ENCODE measurements at places on chromosomes 11 and 22. TPM values are rescaled to one million over a fixed set of nuclear protein-coding genes. Genes with fewer than 3 reads are reported as not detected.

Gene OR51T1
- total RNA-seq: not detected

Gene MYO7A
- total RNA-seq: 10.6 TPM

Gene PIWIL4
- 4.2 TPM for total RNA-seq

Gene MS4A8
- not detected for total RNA-seq

Gene CDC42BPG
- total RNA-seq: 3.0 TPM

Gene CTSW
- 1.1 TPM for total RNA-seq

Gene KRTAP5-8
- not detected for total RNA-seq

Gene GVQW3
- 3.8 TPM for total RNA-seq

DNA sequence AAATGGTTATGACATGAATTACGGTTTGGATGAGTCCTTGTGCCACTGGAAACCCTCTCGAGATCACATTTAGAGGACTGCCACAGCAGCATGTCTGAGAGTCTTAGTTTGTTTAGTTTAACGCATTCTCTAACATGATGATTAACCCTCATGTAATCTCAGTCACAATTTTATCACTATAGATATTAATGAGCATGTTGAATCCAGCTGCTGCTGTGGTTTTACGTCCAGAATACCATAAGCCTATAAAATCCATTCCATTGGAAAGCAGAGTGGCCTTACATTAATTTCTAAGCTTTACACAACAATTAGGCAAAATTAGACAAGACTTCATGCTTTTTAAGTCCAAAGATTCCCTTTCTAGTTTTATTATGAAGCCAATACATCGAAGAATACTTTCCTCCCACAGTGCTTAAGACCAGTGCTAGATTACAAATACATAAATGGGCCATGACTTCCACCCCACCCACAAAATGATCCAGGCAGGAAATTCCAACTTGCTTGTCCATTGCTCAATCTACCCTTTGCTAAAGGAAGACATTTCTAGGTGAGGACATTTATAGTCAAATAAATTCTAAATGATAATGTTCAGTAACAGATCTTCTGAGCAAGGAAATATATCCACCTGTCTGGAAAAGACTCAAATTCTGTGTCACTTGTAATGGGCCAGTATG, 3.5 kb upstream of the ELMOD1 start:
- no peak for DNase-seq

GRCh38 chr11:73186886-73187285, 31.2 kb upstream of the P2RY2 start:
- peak; percentile 7 for DNase-seq

- no peak for DNase-seq
Observed at GRCh38 chr11:105100981-105101630, 38.5 kb downstream of the CARD18 start.

GRCh38 chr11:109017489-109017888, 352.6 kb downstream of the DDX10 start:
- no peak for DNase-seq

- no peak for DNase-seq
Observed at GRCh38 chr11:22666325-22666687, at the start of gene GAS2. TSS of gene GAS2 (plus strand) at chr11:22666611. CDS start at chr11:22674870, 8,259 bp downstream.

GRCh38 chr22:29700206-29700899, 19.4 kb upstream of the CABP7 start:
- no peak for DNase-seq

DNA sequence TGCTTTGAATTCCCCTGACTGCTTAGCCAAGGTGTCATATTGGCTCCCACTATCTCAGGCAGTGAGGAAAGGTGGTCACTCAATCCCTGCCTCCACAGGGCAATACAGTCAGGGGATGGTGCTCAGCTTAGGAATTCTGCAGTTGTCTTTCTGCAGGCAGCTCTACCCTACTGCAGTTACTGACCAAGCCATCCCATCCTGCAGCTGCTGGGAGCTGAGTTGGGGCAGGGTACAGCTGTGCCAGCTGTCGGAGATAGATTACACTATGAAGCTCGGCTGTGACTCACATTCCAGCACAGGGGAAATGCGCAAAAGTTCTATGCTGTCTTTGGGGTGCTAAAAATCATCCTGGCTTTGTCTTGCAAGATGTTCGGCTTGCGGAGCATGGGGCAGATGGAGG, 4.4 kb upstream of the DAGLA start:
- no peak for DNase-seq

DNA sequence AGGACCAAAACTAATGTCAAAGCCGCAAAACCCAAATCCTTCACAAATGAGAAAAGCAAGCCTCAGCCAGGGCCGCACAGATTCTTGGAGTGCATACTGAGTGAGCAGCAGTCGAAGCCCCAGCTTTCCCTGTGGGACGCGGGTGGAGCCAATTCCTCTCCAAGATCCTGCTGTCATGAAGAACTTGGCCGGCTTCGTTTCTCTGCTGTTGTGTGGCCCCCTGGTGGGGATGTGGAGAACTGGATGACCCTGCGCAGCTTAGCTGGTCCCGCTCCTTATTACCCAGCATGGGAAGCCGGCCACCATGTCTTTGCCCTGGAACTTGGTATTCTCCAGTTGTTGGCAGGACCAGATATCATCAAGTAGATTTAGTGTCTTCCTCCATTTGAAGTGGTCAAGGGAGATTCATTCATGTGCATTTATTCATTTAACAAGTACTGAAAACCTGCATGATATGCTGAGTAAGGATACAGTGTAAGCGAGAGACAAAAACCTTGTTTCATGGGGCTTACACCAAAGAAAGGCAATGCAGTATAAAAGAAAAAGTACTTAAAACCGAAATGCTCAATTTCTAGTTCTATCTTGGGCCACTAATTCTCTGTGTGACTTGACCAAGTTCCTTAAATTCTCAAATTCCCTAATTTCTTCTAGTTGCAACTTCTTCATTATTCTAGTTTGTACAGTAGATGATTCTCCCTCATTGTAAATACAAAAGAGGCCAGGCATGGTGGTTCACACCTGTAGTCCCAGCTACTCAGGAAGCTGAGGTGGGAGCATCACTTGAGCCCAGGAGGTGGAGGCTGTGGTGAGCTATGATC, 56.7 kb upstream of the CRTAM start:
- DNase-seq: peak; percentile 85

DNA sequence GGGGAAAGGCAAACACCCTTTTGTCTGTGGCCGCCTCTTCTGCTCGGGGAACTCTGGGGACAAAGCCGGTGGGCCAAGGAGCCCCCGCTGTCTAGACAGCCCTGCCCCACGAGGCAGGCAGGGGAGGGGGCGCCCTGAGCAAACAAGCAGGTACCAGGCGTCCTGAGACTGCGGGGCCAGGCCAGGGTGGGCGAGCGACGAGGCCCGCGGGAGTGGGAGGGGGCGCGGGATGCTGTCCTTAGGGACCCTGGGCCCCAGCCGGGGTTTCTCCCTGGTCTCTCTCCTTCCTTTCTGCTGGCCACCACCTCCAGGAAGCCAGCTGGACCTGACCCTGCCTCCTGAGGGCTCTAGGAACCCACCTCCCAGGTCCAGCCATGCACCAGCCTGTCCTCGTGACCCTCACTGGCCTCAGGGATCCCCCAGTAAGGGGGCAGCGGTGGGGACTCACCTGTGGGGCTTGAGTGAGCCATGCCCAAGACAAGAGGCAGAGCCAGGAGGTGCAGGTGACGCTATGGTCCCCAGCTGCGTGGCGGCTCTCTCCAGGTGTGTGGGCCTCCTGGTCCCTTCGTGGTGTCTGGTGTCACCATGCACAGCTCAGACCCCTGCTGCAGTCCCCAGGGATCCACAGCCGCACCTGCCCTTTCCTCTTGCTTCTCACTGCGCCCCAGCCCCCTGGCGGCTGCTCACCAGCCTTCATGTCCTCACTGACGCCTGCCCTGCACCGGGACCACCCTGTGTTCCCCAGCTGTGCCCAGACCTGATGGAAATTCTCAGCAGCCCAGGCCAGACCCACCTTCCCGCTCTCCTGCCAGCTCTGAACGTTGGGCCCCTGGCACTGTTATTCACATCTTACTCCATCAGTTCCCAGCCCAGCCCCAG, 26.5 kb upstream of the MUC5AC start:
- no peak for DNase-seq

GRCh38 chr22:38649841-38650522, 6.2 kb downstream of the FAM227A start:
- DNase-seq: no peak

GRCh38 chr11:118921929-118922744, 3.6 kb downstream of the BCL9L start:
- DNase-seq: peak; percentile 82

GRCh38 chr11:114571712-114572111, 12.0 kb upstream of the NXPE1 start:
- DNase-seq: no peak

DNA sequence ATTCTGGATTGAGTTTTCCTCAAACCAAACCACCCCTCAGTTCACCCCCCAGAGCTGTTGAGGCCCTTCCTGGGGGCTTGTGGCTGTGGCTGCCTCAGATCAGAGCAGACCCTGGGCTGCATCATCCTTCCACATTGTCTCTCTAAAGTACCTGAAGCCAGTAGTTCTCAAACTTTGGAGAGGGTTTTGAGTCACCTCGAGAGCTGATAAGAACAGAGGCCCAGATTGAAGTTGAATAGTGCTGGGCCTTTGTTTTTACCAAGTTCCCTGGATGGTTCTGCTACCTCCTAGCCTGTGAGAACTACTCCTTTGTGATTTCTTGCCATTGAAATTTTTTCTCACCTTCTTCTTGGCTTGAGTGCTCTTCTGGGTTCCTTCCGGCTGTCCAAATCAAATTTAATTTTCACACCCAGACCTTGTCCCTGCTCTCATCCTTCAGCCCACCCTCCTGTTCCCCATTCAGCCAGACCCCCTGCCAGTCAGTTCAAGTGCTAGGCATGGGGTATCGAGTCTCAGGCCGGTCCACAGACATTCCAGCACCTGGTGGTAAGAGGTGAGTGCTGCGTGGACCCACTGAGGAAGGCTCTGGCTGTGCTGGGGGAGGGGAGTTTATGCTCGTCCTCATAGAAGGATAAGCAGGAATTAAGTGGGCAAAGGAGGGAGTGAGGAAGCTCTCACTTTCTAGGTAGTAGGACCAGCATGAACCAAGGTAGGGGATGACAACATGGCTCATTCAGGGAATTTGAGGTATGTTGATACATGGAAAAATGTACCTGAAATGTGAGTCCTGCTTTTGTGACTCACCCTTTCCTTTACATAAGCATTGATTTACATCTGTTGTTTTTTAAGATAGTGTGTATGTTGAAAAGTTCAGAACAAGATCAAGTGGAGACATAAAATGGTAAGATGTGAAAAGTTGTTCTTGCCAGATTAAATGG, 116.5 kb downstream of the PTPRJ start:
- no peak for DNase-seq

GRCh38 chr22:31620756-31621480, 41.1 kb downstream of the PISD start:
- no peak for DNase-seq

- no peak for DNase-seq
Observed at GRCh38 chr11:108494182-108494581, 4.0 kb downstream of the POGLUT3 start.

DNA sequence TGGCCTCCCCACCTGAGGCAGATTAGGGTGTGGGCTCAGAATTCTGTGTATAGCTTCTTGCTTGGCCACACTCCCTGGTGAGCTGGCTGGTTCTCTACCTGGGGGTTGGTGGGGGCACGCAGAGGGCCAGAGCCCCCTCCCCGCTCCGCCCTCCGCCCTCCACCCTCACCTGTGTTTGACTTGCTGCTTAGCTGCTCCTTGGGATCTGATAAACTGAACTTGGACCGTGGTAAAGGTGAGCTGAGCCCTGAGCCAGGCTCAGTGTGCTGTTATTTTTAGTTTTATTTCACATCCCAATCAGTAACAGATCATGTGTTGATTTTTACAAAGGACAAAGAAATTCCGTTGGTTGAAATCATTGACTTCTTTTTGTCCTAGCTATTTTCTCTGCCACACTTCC, 2.0 kb downstream of the OVOL1 start:
- no peak for DNase-seq

GRCh38 chr11:120335556-120335907, 681 bp upstream of the ARHGEF12 start:
- no peak for DNase-seq

All from ovary (tissue), 10 donors.